Activated effector memory CD4-positive, alpha-beta T cell treated with Interleukin-2 at 50 U/mL for 16 hours (primary cell): ENCODE measurements at places on chromosomes 6 and 20.

DNA sequence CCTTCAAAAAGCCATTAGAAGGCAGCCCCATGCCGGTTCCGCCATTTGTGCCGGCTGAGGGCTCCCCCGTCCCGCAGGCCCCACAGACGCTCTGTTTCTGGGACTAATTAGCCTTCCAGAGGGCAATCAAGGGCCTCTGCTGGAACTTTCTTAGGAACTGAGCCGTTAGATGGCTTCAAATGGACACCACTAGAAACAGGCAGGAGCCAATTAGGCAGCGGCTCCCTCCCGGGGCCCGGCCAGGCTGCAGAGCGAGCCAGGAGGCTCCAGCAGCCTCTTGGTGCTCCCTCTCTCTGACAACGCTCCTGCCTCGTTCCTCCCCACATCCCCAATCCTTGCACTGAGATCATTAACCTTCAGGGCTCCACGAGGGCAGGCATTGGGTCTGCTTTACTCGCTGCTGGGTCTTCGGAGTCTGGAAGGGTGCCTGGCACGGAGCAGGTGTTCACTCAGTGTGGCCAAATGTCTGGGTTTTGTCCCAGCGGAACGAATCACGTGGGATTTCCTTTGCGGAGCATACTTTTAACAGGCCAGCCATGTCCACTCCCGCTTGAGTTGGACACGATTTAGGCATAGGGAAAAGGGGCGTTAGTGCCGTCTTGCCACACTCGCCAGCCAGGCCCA lies 98.3 kb downstream of the TMEM242 start:
- no peak for DNase-seq

DNA sequence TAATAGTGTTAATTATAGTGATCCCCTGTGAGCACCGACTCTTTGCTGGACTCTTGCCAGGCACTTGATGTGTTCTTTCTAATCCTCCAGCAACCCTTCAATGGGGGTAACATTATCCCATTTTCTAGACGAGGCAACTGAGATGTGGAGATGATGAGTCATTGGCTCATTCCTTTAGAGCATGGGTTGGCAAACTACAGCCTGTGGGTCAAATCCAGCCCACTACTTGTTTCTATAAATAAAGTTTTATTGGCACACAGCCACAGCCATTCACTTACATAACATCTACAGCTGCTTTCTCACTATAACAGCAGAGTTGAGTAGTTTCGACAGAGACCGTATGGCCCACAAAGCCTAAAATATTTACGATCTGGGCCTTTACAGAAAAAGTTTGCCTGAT lies 249.5 kb upstream of the KCNG1 start:
- no peak for DNase-seq

- DNase-seq: no peak
These were observed at the start of gene TDRD6 for GRCh38 chr6:46687619-46688097. TSS of gene TDRD6 (plus strand) at chr6:46687885. CDS start at chr6:46688129, 244 bp downstream.

DNA sequence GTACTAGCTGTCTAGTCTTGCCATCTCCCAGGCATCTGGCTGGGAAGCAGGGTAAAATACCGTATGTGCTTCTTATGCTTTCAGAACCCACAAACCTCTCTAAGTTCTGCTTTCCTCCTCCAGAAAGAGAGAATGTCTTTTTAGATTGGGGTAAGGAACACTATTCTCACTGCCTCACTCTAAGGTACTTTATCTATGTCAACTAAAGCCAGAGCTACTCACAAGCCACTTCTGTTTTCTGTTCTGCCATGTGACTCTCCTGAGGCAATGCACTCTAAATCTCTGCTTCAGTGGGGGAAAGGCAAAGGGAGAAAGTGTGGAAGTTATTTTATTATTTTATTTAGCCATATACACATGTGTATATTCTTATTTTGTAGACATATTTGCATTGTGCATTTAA lies 15.6 kb downstream of the MEP1A start:
- no peak for DNase-seq

DNA sequence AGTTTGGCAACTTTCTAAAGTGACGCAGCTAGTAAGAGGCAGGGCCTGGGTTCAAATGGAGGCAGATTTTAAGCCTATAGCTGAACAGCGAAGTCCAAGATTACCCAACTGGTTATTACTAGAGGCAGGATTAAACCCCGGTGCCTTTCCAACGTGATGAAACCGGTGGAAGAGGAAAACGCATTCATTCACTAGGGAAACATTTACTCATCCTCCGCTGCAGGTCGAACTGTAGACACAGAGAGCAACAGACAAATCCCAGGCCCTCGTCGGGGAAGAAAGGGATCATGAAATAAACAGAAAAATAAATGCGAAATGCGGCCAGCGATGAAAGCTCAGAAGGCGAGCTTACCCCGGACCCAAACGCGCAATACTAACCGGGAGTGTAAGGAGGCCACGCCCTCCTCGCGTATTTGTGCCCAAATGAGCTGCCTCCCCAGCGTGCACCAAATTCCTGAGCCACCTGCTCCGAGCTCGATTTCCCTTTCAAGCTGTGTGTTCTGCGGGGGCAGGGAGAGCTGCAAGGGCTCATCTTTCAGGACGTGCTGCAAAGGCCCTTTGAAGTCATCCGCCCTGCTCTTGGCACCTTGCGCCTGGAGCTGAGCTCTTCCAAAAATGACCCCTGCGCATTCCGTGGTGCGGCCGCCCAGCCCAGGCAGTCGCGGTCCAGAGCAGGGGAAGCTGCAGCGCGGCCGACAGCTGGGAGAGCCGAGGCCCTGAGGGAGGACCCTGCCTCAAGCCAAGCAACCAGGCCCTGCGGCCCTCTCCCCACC lies 46.9 kb downstream of the PDYN start:
- no peak for DNase-seq

- no peak for DNase-seq
These were observed 65.6 kb downstream of the CAP2 start for GRCh38 chr6:17458966-17459365.

DNA sequence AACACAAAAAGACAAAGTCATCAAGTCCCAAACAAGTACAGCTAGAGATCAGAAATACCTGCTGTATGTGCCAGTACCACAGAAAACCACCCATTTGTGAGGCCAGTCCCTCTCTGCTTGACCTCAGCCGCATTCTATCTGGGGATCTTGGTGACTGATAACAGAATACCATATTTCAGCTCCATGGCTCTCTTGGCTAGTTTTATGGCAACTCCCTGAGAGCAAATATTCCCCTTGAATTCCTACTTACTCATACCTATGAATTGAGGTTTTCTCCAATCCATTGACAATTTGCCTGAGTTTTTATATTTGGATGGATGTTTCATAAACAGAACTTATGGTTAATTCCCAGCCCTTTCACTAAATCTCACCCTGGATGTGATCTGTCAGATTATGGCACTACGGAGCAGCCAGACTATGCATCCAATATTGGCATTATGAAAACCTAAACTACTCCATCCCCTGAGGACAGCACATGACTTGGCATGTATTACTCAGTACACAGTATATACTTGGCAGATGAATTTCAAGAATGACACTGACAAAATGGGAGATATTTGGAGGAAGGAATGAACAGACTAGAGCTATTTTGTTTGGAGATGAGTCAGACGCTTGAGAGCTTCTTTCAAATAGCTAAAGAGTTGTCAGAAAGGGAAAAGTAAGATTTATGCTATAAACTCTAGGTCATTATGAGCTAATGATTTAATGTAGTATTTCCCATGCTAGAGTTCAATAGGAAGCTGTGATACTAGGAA lies 95.7 kb downstream of the PRDM1 start:
- no peak for DNase-seq

- no peak for DNase-seq
These were observed 92.5 kb upstream of the ADGRF1 start for GRCh38 chr6:47134476-47135189.

DNA sequence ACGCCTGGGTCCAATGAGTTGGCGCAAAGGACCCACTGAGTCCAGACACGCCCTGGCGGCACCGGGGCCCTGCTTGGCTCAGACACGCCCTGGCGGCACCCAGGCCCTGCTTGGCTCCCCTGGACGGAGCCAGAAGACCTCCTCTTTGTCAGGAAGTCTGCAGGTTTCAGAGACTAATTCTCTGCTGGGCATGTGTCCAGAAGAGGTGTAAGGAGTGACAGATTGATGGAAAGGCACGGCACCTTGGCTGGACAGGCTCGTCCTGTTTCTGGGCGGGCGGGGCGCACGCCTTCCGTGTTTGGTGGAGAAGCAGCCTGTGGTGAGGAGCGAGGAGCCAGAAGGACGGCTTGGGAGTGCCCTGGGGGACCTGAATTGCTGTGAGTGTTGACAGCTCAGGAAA lies 23.1 kb upstream of the DACT2 start:
- DNase-seq: no peak

DNA sequence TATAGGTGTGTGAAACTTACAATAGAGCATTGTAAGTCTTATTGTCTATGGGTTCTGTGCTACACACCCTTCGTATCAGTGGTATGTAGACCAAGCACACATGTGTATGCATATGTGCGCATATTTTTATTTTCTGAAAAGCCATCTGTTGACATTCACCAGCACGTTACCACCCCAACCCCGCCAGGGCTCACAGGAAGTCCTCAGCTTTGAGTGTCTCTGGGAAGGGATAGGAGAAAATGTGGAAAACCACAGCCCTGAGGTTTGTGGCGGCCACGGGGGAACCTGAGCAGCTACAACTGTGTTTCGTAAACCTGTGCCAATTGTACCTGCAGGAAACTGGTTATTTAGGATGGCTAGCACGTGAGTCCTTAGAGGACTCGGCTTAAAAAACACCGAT lies 123.3 kb upstream of the PHACTR3 start:
- no peak for DNase-seq

DNA sequence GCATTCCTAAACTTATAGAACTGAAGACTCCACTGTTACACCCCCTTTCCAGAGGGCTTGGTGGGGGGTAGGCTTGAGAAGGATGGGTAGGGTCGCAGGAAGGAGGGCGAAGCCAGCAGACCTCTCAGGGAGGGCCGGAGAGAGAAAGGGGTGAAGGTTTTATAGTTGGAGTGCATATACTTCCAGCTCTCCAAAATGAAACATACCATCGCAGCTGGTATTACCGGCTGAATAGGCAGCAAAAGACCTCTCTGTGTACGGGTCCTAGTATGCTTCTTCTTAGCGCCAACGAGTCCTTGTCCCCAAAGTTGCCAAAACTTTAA lies 1.0 kb upstream of the VGLL2 start:
- no peak for DNase-seq

DNA sequence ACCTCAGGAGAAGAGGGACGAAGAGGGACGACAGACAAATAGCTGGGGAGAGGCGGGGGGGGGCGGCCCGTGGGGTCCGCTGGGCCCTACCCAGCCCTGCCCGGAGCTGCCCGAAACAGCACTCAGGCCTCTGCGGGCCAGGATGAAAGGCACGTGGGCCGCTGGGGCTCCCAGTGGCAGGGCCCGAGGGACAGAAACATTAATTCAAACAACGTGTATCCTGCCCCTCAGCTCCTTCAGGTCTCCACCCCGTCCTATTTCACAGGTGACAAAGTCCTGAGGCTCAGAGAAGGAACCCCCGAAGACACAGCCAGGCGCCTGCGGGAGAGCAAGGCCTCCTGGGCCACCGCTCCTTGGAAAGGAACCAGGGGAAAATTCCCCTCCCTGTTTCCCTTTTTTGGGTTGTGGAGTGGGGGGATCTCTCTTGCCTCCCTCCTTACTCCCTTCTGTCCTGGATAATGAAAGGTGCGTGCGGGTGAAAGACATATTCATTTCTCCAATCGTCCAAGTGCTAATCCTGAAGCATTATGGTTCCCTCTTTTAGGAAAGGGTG lies 93.3 kb downstream of the RNASET2 start:
- DNase-seq: no peak

GRCh38 chr20:34311118-34312023 lies 8.2 kb upstream of the AHCY start:
- DNase-seq: no peak

- no peak for DNase-seq
These were observed 21.2 kb upstream of the APMAP start for GRCh38 chr20:25013478-25014380.

DNA sequence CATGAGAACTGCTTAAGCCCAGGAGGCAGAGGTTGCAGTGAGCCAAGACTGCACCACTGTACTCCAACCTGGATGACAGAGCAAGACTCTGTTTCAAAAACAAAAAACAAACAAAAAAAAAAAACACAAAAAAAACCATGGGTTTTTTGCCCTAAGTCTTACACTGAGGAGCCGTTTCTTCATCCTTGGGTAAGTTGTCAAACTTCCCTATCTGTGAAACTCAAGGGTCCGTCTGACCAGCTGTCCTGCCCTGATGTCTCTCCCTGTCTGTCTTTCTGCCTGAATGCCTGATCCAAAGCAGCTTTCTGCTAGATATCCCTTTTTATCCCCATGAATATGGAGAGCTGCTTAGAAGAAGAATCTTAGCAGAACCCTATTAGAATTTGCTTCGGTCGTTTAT lies 41.3 kb upstream of the CLDN20 start:
- no peak for DNase-seq

- no peak for DNase-seq
These were observed 1.9 kb upstream of the BMP2 start for GRCh38 chr20:6765469-6766058.

GRCh38 chr6:51644426-51644825 lies 443.0 kb downstream of the PKHD1 start:
- no peak for DNase-seq

DNA sequence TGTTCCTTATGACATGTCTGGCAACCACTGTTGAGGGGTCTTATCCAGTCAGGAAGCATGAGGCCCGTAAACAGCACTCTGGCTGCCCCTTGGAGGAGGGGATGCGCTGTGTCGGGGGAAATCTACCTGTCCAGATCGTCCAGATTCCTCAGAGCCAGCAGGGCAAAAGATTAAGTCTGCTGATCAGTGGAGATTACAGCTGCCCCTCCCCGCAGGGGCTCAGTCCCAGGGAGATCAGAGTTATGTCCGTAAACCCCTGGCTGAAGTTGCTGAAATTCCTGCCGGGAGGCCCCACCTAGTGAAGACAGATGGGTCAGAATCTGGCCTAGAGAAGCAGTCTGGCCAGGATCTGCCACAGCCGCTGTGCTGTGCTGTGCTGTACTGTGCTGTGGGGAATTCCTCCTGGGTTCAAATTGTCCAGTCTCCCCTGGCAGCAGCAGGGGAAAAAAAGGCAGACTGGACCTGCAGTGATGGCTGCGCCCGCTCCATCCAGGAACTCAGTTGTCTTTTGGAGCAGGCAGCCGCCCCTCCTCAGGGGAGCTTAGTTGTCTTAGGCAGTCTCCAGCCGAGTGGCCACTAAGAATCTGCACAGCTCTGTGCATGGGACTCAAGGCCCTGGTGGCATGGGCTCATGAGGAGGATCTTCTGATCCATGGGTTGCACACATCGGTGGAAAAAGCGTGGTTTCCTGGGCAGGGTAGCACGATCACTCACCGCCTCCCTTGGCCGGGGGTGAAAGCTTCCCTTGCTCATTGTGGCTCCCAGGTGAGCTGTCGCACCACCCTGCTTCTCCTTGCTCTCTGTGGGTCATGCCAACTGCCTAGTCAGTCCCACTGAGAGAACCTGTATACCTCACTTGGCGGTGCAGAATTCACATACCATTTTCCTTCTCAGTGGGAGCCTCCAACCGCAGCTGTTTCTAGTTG lies 1368.8 kb upstream of the ADGRB3 start:
- no peak for DNase-seq
